ENCODE measurements at places on chromosomes 6 and 20. TPM values are rescaled to one million over a fixed set of nuclear protein-coding genes. Genes with fewer than 3 reads are reported as not detected.

The TXLNB gene
- 1.5 TPM for polyA plus RNA-seq

GRCh38 chr6:160357088-160357487 is 8.9 kb downstream of the SLC22A3 start:
- no peak for DNase-seq

DNA sequence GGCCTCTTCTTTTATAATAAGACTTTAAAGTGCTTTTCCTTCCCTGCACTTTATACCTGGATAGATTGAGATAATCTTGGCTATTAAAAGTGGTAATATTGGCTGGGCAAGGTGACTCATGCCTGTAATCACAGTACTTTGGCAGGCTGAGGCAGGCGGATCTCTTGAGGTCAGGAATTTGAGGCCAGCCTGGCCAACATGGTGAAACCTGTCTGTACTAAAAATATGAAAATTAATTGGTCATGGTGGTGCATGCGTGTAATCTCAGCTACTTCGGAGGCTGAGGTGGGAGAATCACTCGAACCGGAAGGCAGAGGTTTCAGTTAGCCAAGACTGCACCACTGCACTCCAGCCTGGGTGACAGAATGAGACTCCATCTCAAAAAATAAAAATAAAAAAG is 197.1 kb upstream of the RGS17 start:
- no peak for DNase-seq

The HTR1E gene
- polyA plus RNA-seq, result 0.32 TPM

DNA sequence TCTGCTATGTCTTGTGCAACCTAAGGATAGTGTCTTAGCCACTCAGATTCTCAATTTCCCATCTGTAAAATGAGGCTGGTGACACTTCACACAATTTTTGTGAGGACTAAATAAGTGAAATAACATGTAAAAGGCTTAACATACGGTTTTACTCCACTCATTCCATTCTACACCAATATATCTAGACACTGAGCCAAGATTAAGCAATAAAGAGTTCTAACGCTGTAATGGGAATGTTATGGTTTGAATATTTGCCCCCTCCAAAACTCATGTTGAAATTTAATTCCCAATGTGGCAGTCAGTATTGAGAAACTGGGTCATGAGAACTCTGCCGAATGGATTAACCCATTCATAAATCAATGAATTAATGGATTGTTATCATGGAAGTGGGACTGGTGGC is 301.0 kb downstream of the HACE1 start:
- DNase-seq, result peak; percentile 48

All from right lung (tissue), 10 donors.